Cortex of kidney (tissue), 1 donor: ENCODE measurements at places on chromosomes 6 and 20.

- DNase-seq = no peak
Observed at GRCh38 chr6:21102201-21102600, 491.4 kb upstream of the SOX4 start.

- DNase-seq = no peak
Observed at GRCh38 chr6:155418017-155418761, 37.5 kb downstream of the NOX3 start.

GRCh38 chr6:152173957-152174356 is 366.5 kb downstream of the ESR1 start:
- DNase-seq = no peak

- DNase-seq = no peak
Observed at GRCh38 chr20:2914160-2914559, 40.9 kb downstream of the PTPRA start.

GRCh38 chr6:38610050-38610625 is 29.6 kb downstream of the BTBD9 start:
- no peak for DNase-seq

DNA sequence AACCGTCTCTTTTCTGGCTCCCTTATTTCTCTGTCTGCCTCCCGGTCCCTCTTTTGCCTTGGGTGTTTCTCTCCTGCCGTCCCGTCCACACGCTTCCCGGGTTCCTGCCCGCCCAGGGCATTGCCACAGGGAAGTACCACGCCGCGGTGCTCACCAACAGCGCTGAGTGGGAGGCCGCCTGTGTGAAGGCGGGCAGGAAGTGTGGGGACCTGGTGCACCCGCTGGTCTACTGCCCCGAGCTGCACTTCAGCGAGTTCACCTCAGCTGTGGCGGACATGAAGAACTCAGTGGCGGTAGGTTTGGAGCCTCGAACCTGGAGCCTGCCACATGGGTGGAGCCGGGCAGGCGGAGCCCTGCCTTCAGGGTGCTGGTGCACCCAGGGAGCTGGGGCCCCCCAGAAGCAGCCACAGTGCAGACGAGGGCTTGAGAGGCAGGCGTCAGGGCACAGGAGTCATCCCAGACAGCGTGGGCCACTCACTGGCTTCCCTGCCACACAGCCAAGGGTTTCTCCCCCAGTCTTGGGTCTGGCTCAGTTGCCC is 21.3 kb downstream of the NPEPL1 start:
- no peak for DNase-seq

- no peak for DNase-seq
Observed at GRCh38 chr20:59561614-59562277, 42.6 kb upstream of the PHACTR3 start.

- DNase-seq = no peak
Observed at GRCh38 chr6:39411465-39411864, 89.0 kb upstream of the KCNK16 start.

GRCh38 chr6:145815309-145816274 is 997 bp upstream of the FBXO30 start:
- DNase-seq = no peak

DNA sequence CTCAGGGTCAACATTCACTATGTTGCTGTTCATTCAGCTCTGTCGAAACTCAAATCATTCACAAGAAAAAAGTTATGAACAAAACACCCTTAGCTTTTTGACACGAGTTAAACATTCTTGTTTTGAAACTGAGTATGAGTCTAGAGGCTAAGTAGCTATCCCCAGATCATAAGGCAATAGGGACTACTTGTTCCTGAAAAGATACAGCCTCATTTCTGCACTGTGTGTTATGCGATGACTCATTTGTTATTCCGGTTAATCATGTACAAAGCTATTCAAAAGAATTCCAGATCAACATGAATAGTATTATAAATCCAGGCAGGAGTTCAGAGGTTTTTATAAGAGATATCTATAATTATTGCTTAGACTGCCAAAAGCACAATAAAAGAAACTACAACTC is 908.0 kb downstream of the QKI start:
- DNase-seq = no peak

DNA sequence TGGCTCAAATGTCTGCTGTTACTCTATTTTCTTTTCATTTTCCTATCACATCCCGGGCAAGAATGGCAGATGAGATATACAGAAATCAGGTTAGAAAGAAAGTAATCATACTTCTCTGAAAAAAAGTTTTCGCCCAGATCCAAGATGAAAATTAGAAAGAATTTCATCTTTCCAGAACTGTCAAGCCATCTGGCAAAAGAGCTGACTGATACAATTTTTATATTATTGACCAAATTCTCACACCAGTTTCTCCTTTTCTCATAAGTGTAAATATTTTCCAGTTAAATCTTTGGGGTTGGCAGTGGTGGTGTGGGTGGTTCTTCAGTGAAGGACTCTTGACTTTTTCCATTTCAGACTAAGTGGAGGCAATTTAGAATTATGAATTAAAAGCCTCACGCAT is 371.9 kb downstream of the CD83 start:
- no peak for DNase-seq

DNA sequence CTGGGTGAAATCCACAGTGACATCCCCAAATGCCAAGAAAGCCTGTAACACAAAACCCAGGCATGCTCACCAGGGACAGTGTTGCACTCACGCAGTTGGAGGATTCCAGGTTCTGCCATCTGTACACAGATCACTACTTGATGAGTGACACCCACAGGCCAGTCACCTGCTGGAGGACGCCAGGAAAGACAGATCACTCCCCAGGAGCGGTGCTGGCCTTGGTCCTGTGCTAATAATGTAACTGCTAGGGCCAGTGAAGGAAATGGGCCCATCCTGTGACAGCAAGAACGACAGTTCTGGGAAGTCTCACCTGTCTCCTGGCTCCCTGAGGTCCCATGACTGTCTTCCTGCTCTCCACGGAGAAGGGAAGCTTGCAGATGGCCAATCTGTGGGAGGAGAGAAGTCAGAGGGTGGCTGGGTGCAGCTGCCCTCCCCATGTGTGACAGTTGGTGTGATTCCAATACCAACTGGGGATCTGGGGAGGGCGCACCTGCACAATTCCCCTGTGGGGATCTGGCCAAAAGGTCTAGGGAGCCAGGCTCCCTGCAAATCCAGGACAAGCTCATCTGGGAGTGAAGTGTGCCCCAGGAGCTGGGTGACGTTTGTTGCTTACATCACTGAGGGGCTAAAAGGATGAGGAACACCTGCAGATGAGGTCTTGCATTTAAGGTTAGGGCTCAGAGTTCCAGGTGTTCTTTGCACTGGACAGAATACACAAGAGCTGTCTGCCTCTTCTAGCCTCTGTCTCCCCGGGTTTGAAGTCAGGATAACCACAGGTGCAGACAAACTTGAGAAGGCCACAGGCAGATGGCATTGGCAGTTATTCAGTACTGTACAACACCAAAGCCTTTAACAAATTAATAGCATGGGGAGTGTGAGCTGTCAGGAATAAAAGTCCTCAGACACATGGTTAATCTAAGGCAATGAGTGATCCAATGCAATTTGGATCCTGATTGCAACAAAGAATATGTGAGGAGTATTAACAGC is 10.3 kb downstream of the ZNF337 start:
- no peak for DNase-seq

DNA sequence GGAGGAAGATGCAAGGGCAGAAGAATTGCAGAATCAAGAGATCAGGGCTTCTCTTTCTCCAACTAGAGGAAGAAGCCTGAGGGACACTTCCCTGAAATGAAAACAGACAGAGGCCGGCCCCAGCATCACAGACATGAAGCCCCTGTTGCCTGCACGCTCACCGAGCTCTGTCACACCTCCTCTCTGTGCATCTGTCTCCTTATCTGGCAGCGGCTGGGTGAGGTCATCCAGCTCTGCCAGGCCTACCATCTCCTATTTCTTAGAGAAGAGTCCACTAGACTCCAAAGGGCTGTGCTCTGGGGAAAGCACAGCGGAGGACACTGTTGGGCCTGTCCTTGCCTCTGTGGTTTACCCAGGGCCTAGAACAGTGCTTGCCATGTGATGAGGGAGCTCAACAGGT is 71.9 kb upstream of the MLN start:
- DNase-seq = no peak

DNA sequence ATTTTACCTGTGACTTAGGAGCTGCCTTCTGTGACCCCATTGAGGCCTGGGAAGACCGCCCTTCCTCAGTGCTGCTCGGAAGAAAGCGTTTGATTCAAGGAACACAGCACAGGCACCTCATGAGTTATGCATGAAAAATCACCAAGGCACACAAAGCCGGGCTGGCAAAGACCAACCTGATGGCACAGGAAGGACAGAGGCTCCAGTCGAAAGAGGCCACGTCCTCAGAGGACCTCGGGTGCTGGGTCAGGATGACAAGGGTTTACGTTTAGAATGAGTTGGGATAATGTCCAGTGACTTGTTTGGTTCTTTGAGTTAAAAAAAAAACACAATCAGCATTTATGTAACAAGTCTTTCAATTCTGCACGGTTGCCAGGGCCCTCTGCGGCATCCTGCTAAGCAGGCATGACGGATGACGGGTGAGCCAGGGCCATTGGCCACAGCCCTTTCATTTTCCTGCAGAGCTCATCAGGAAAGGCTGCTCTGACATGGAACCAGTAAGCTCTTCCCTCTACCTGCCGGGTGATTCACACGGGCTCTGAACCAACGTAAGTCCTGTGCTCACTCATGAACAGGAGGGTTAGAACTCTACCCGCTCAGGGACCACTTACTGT is 112.8 kb downstream of the DACT2 start:
- DNase-seq = no peak

GRCh38 chr6:160247457-160247883 is 11.2 kb downstream of the SLC22A2 start:
- DNase-seq = no peak

DNA sequence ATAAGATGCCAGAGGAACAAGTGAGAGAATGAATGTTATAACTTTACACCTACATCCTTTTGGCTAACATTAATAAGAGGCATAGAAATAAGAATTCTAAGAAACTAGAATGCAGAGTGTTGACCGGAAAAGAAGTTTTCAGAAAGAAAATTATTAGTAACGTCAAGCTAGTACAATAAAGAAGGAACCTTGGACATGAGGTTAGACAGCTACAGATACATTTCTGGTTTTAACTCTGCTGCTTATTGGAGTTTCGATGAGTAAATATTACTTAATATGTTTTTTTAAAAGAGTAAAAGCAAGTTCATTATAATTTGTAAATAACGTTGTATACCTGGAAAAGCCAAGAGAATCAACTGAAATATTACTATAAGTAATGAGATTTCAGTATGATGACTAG is 22.7 kb downstream of the TAB2 start:
- DNase-seq = no peak

- DNase-seq = no peak
Observed at GRCh38 chr6:69768664-69769063, 28.1 kb downstream of the LMBRD1 start.

GRCh38 chr20:53943522-53944291 is 126.7 kb downstream of the BCAS1 start:
- no peak for DNase-seq

DNA sequence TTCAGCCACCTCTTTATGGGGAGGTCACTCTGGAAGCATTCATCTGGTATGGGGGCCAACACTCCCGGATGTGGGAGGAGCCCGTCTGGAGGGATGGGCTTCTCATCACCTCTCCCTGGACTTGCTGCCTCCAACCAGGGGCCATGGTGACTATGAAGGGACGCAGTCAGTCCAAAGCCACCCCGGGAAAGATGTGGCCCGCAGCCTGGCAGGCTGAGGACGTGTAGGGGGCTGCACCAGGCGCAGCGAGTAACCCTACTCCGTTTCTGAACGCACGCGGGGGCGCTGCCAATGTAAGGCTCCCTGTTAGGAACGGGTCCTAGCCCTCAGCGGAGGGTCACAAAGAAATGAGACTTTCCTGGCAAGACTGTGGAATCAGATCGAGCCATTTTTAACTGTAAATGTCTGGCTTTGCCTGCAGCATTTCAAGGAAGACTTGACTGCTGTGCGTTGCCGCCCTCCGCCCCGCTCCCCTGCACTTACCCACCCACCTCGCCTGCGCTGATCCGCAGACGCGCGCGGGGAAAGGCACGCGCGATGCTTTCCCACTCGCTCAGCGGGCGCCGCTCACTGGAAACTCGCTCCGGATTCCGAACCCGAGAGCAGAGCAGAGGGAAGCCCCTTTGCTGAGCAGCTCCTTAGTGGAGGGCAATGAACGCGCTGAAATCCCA is 55.1 kb downstream of the IL20RA start:
- no peak for DNase-seq

GRCh38 chr6:144696610-144697368 is 411.7 kb downstream of the UTRN start:
- no peak for DNase-seq

- no peak for DNase-seq
Observed at GRCh38 chr6:154399097-154399496, 42.5 kb upstream of the IPCEF1 start.

GRCh38 chr6:25138233-25138933 is 140.8 kb upstream of the CARMIL1 start:
- DNase-seq = no peak

GRCh38 chr6:30364591-30364990 is 19.6 kb downstream of the RPP21 start:
- DNase-seq = no peak

DNA sequence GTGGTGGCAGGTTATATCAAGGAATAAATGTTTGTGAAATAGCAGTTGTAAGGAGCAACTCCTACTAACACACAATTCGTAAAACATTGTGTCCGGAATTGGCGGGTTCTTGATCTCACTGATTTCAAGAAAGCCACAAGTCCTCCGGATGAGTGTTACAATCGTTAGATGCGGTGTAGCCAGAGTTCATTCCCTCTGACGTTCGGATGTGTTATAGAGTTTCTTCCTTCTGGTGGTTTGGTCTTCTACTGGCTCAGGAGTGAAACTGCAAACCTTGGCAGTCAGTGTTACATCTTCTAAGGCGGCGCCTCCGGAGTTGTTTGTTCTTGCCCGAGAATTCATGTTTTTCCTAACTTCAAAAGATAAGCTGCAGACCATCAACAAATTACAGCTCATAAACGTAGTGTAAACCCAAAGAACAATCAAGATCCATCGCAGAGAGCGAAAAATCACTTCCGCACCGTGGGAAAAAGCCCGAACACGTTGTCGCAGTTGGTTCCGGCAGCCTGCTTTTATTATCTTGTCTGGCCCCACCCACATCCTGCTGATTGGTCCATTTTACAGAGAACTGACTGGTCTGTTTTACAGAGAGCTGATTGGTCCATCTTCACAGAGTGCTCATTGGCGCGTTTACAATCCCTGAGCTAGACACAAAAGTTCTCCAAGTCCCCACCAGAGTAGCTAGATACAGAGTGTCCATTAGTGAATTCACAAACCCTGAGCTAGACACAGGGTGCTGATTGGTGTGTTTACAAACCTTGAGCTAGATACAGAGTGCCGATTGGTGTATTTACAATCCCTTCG is 58.2 kb downstream of the TRIM27 start:
- DNase-seq = no peak
